B cell (primary cell): ENCODE measurements at places on chromosomes 1 and 21. TPM values are rescaled to one million over a fixed set of nuclear protein-coding genes. Genes with fewer than 3 reads are reported as not detected.

DNA sequence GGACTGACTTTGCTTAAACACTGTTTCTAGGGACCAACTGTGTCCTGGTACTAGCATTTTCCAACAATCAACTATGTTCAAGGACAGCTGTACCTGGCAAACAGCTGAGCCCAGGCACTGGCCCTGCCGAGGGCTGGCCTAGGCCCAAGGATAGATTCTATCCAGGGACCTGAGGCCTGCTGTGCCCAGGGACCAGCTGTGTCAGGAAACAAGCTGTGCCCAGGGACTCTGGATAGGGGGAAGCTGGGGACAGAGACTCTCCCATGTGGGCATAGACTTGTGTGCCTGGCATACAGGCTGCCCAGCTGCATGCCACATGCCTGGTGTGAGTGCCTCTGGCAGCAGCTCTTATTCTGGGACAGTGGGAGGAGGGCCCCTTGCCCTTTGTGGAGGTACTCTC, 38.1 kb upstream of the POU3F1 start:
- DNase-seq = no peak
- no peaks in the 10 kb centered on the region for H3K27me3 ChIP-seq
- no peak overlapping the region for H3K27ac ChIP-seq
- H3K36me3 ChIP-seq = no peaks in the 10 kb centered on the region
- no peaks in the 10 kb centered on the region for H3K4me1 ChIP-seq

HMGCS2 gene
- total RNA-seq = not detected in 2 replicates

DNA sequence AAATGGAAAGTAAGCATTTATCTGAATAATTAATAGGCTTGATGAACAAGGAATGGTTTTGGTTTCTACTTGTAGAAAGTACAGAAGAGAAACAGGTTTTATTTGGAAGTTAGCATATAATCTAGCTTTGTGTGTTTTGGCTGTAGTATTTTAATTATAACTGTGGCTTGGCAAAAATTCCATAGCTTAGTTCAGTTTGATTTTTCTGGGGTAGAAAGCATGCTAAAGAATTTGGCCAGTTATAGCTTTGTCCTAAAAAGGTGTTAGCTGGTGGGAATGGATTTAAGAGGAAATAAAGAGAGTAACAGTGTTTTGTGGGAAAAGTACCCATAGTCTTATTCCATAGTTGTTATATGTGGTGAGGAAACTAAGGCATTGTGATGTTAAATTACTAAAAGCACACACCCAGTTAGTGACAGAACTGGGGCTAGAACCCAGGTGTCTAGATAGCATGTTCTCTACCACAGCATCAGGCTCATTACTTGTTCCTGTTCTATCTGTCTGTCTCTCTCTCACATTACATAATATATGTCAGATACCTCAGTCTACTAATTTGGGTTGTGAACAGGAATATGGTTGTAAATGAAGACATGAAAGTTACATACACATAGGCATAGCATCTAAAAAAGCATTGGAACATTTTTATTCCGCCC, 55.0 kb downstream of the MPZL1 start:
- H3K4me1 ChIP-seq = no peaks in the 10 kb centered on the region
- H3K27ac ChIP-seq = no peak overlapping the region
- peaks cover 29% of the 10 kb centered on the region for H3K36me3 ChIP-seq

RTCA gene
- 31.0 and 40.2 TPM in 2 replicates for total RNA-seq

SYTL1 gene
- 156 and 159 TPM in 2 replicates for total RNA-seq

GRCh38 chr21:45162809-45163208, 88.4 kb downstream of the ADARB1 start:
- H3K4me1 ChIP-seq = peaks cover 12% of the 10 kb centered on the region
- DNase-seq = no peak
- H3K27me3 ChIP-seq = no peaks in the 10 kb centered on the region
- no peak overlapping the region for H3K4me3 ChIP-seq
- no peaks in the 10 kb centered on the region for H3K36me3 ChIP-seq

DNA sequence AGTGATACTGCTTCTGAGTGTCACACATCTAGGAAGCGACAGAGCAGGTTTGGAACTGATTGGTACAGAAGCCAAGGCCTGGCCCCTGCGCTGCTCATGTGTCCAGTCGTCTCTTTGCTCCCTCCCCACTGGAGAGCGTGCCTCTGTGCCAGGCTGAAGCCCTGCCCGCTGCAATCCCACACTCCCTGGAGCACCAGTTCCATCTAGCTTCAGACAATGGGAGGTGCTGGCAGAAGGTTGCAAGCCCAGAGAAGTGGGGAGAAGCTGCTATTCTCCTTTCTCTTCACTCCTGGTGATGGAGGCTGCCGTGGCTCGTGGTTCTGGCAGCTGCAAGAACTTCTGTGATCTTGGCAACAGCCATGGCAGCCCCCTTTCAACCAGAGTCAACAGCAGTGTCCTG, 250.9 kb downstream of the MATN1 start:
- no peak for DNase-seq
- H3K27ac ChIP-seq = no peak overlapping the region
- no peak overlapping the region for H3K4me3 ChIP-seq
- H3K27me3 ChIP-seq = no peaks in the 10 kb centered on the region
- H3K4me1 ChIP-seq = no peaks in the 10 kb centered on the region

NLRP3 gene
- 1.00 and 1.4 TPM in 2 replicates for total RNA-seq

ZDHHC18 gene
- 25.8 and 28.2 TPM in 2 replicates for total RNA-seq

GRCh38 chr1:7458946-7459345, 312.1 kb upstream of the VAMP3 start:
- H3K36me3 ChIP-seq = no peaks in the 10 kb centered on the region
- no peak overlapping the region for H3K27ac ChIP-seq
- no peak for DNase-seq
- no peaks in the 10 kb centered on the region for H3K27me3 ChIP-seq

PCP4L1 gene
- total RNA-seq = 0.22 TPM in 1 of 2 replicates, not detected in the other

KRTAP26-1 gene
- total RNA-seq = not detected in 2 replicates

DNA sequence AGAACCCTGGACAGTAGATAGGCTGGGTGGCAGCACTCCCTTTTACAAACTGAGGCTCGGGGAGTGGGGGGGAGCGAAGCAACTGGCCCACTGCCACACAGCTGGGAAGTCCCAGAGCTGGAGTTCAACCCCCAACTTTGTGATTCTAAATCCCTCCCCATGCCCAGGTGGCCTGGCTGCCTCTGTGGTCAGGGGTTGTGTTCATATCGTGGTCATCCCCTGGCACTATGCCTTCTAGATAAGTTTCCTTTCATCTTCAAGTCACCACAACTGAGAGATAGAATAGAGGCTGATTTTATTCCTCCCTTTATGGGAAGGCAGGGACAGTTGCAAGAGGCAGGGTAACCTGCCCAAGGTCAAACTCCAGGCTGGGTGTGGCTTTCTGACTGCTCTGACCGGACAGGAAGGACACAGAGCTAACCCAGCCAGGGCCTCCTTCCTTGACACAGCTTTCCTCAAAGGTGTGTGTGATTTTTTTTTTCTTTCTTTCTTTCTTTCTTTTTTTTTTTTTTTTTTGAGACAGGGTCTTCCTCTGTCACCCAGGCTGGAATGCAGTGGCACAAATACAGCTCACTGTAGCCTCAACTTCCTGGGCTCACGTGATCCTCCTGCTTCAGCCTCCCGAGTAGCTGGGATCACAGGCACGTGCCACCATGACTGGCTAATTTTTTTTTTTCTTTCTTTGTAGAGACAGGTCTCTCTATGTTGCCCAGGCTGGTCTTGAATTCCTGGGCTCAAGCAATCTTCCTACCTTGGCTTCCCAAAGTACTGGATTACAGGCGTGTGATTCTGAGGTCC, 18.4 kb upstream of the TNFRSF1B start:
- H3K27me3 ChIP-seq = no peaks in the 10 kb centered on the region
- no peaks in the 10 kb centered on the region for H3K36me3 ChIP-seq
- peak overlapping the region; percentile 93 for H3K27ac ChIP-seq
- H3K4me1 ChIP-seq = peaks cover 100% of the 10 kb centered on the region

C1orf116 gene
- total RNA-seq = 0.10 TPM in 1 of 2 replicates, not detected in the other

RGS13 gene
- 0.36 and 0.59 TPM in 2 replicates for total RNA-seq

- H3K4me3 ChIP-seq = no peak overlapping the region
- no peaks in the 10 kb centered on the region for H3K36me3 ChIP-seq
- no peak for DNase-seq
- H3K27me3 ChIP-seq = no peaks in the 10 kb centered on the region
- no peak overlapping the region for H3K27ac ChIP-seq
These were observed 346.6 kb upstream of the RUNX1 start for GRCh38 chr21:35395728-35396127.

NPHS2 gene
- total RNA-seq = not detected in 2 replicates

DNA sequence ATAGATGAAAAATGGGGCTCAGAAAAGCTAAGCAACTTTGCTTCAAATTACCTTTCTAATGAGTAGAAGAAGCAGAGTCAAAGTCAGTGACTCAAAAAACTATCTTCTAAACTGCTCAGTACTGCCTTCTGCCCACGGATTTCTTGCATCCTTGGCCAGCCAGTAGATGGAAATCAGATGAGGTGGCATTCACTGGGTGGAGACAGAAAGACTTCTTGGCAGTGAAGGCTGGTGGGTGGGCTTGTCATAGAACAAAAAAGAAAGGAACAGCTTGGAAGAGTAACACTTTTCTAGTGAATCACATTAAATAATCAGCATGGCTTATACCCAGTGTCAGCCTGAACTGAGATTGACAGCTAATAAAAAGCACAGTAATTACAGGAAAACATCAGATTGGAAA, 170.7 kb downstream of the ST6GALNAC5 start:
- H3K27ac ChIP-seq = no peak overlapping the region
- H3K4me3 ChIP-seq = no peak overlapping the region
- no peaks in the 10 kb centered on the region for H3K4me1 ChIP-seq
- no peak for DNase-seq

LEFTY1 gene
- total RNA-seq = 0.51 TPM in 1 of 2 replicates, not detected in the other

- H3K4me3 ChIP-seq = no peak overlapping the region
- H3K27ac ChIP-seq = no peak overlapping the region
- H3K4me1 ChIP-seq = no peaks in the 10 kb centered on the region
- H3K27me3 ChIP-seq = peaks cover 49% of the 10 kb centered on the region
- DNase-seq = no peak
- no peaks in the 10 kb centered on the region for H3K36me3 ChIP-seq
These were observed 22.1 kb downstream of the PAX7 start for GRCh38 chr1:18652791-18653190.

ANKRD45 gene
- not detected in 2 replicates for total RNA-seq

DNA sequence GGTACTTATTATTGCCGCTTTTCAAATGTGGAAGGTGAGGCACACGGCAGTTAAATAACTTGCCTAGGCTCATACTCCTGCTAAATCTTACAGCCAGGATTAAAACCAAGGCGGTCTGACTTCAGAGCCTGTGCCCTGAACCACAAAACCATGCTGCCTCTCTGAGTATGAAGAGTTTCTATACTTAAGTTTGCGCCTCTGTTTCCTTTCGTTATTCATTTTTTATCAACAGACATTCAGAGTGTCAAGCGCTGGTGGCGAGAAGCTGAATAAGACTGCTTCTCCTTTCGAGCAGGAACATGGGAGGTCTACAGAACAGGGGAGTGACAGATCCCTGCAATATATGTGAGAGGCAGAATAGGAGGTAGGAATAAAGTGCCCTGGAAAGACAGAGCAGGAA, 96.0 kb upstream of the DUSP10 start:
- H3K36me3 ChIP-seq = no peaks in the 10 kb centered on the region
- peaks cover 34% of the 10 kb centered on the region for H3K4me1 ChIP-seq
- peak overlapping the region; percentile 40 for H3K27ac ChIP-seq
- H3K4me3 ChIP-seq = peak overlapping the region; percentile 23
- DNase-seq = peak; percentile 62

DNA sequence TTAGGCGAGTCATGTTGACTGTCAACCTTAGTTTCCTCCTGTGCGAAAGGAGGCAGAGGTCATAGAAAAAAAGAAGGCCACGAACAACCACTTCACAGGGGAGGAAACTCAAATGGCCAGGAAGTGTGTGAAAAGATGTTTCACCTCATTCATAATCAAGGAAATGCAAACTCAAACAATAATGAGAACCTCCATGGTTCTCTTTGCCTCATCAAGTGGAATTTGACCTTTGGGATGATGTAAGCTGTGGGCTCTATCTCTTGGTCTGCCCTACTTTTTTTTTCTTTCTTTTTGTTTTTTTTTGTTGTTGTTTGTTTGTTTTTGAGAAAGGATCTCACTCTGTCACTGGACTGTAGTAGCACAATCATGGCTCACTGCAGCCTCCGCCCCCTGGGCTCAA, 55.9 kb upstream of the GRHL3 start:
- H3K4me3 ChIP-seq = no peak overlapping the region
- no peak for DNase-seq
- no peak overlapping the region for H3K27ac ChIP-seq

- H3K36me3 ChIP-seq = no peaks in the 10 kb centered on the region
- H3K4me1 ChIP-seq = no peaks in the 10 kb centered on the region
- H3K27me3 ChIP-seq = no peaks in the 10 kb centered on the region
- no peak overlapping the region for H3K4me3 ChIP-seq
These were observed 172.5 kb upstream of the GALNT2 start for GRCh38 chr1:229894532-229894931.

- H3K4me3 ChIP-seq = no peak overlapping the region
- H3K36me3 ChIP-seq = no peaks in the 10 kb centered on the region
- no peak overlapping the region for H3K27ac ChIP-seq
- H3K27me3 ChIP-seq = no peaks in the 10 kb centered on the region
These were observed 108.0 kb downstream of the TNNI3K start for GRCh38 chr1:74343216-74343615.

SYNC gene
- total RNA-seq = not detected in 2 replicates

DNA sequence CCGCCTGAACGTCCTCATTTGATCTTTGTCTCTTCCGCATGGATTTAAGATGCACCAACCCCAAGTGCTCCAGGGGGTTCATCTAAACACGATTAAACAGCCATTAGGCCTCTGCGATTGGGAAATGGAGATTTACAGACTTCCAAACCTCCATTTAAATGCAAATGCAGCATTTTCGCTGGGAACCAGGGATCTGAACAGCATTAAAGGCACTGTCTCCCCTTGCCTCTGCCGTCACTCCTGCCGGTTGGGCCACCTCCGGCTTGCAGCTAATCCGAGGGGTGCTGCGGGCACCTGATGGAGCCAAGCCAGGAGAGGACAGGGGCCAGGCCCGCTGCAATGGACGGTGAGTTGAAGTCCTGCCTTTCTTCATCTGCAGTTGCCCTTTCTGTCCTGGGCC, 70.3 kb upstream of the KLHDC7A start:
- H3K36me3 ChIP-seq = no peaks in the 10 kb centered on the region
- H3K27me3 ChIP-seq = no peaks in the 10 kb centered on the region
- no peak overlapping the region for H3K4me3 ChIP-seq

DNA sequence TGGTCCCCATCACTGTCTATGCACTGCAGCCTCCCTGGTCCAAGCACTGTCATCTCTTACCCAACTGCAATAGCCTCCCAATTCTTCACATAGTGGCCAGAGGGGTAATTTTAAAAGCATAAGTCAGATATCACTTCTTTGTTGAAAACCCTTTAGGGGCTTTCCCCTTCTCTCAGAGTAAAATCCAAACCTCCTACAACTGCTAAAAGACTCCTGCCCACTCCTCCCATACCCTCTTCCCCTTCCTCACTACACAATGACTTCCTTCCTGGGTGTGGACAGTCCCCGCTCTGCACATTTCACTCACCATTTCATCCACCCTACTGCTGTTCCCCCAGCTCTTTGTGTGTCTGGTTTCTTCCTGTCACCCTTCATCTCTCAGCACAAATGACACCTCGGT, 8.3 kb downstream of the MCOLN2 start:
- no peaks in the 10 kb centered on the region for H3K27me3 ChIP-seq
- H3K4me3 ChIP-seq = no peak overlapping the region
- no peak overlapping the region for H3K27ac ChIP-seq
- peak; percentile 34 for DNase-seq
- peaks cover 33% of the 10 kb centered on the region for H3K4me1 ChIP-seq

- no peaks in the 10 kb centered on the region for H3K36me3 ChIP-seq
- no peak overlapping the region for H3K27ac ChIP-seq
- no peaks in the 10 kb centered on the region for H3K4me1 ChIP-seq
- H3K4me3 ChIP-seq = no peak overlapping the region
- H3K27me3 ChIP-seq = peaks cover under 1% of the 10 kb centered on the region
These were observed 18.4 kb downstream of the TTC34 start for GRCh38 chr1:2783069-2783434.
